ENCODE measurements at places on chromosomes 2 and 18.

- no peak for DNase-seq
Measured at GRCh38 chr18:8611916-8612576, 2.8 kb downstream of the RAB12 start.

DNA sequence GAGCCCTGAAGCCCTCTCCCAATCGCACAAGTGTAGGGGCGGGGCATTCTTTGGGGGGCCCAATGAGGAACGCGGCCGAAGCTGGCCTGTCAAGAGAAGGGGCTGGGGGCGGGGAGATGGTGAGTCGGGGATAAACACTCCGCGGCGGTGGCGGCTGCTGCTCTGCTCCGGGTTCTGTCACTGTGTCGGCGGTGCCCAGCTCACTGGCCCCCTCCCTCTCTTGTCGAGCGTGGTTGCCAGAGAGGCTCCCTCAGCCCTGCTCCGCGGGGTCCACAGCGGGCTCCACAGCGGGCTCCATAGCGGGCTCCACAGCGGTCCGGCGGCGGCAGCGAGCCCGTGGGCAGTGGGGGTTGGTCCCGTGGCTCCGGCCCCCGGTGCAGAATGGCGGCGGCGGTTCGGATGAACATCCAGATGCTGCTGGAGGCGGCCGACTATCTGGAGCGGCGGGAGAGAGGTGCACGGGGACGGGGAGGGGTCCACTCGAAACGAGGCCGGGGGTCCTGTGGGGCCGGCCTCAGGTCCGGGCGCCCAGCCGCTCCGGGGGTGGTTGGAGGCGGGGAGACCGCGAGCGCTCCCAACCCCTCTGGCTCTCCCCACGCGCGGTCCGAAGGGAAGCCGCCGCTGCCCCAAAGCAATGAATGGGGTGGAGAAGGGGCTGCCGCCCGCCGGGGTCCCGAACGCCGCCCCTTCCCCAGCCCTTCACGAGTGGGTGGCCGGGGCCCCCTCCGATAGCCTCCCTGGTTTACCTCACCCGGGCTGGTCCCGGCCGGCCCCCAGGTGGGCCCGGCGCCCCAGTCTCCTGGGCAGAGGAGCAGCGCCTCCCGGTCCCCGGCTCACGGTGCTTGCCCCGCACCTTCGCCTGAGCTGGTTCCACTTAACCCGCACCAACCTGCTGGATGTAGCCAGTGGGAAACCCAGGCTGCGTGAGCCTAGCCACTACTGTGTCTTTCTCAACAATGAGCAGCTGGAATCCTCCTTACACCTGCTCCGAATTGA, at the start of gene MXD1:
MXD1 (plus strand) TSS at position 160 of the 996 bp plus-strand sequence; CDS start at position 382, 222 bp downstream.
- DNase-seq = peak; percentile 8

GRCh38 chr2:150508497-150509137, 21.1 kb upstream of the RND3 start:
- no peak for DNase-seq

DNA sequence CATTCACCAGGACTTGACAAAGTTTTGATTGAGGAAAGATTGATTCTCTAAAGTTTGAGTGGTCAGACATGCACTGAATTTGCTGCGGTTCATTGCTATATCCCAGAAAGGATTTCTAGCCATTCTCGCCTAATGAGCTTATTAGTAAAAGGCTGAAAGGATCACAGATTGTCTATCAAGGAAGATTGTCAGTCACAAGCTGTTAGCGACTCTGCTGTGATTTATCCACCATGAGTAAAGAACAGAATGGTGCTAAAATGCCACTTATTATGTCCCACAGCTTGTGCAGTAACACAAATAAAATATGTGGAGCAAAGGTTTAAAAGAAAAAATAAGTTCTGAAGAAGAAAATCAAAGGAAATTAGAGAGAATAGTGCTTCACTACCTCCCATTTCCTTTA, 701.2 kb upstream of the CDH7 start:
- DNase-seq = no peak

GRCh38 chr18:31048216-31048615, 5.7 kb upstream of the DSC3 start:
- DNase-seq = no peak

GRCh38 chr2:8235419-8235818, 446.4 kb upstream of the ID2 start:
- no peak for DNase-seq

GRCh38 chr2:222738312-222738711, 66.9 kb downstream of the MOGAT1 start:
- DNase-seq = no peak

DNA sequence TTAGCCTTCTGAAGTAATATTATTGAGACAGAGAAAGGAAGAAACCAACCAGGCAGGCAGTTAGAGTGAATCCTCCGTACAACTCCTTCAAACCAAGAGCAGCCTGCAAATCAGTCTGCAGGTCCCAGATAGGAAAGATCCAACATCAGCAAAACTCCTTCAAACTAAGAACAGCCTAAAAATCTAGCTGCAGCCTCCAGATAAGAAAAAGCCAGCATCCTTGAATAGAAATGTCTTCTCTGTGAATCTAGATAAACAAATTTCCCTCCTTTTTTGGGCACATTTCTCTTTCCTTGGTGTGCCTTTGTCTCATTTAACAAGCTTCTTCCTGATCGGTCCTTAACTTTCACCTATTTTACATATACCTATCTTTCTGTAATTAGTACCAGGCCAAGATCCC, 1004.6 kb upstream of the TMEFF2 start:
- DNase-seq = no peak

DNA sequence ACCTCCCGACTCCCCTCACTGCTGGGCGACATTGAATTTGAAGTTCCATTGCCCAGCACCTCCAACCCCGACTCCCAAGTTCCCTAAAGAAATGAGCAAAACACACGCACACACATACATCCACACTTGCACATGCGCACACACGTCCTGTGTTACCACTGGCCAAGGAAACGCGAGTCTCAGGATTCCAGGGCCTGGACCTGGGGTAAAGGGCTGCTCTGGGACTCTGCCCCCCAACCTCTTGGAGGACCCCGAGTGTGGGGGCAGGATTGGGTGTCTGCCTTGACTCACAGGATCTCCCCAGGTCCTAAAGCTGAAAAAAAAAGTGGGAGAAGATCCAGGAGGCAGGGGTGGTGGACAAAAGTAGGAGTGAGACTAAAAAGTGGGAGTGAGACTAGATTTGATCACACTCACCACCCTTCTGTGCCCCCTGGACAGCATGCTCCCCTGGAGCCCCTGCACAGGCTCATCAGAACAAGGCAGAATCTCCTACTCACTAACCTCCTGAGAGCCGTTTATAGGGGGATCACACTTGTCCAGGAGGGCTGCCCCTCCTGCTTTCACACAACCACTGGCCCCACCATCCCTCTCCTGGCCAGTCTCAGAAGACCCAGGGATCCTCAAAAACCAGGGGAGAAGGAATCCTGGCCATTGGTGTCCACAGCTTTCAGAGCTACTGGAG, 202.2 kb downstream of the TNS1 start:
- no peak for DNase-seq

GRCh38 chr2:132667706-132668105, 2.3 kb downstream of the LYPD1 start:
- no peak for DNase-seq

GRCh38 chr2:233474308-233475160, 92.0 kb downstream of the USP40 start:
- DNase-seq = no peak

- DNase-seq = no peak
Measured at GRCh38 chr18:80227472-80227871, 19.8 kb downstream of the PARD6G start.

GRCh38 chr2:216574046-216574445, 59.2 kb upstream of the IGFBP2 start:
- no peak for DNase-seq

GRCh38 chr2:233492751-233493150, 73.8 kb downstream of the USP40 start:
- DNase-seq = no peak

DNA sequence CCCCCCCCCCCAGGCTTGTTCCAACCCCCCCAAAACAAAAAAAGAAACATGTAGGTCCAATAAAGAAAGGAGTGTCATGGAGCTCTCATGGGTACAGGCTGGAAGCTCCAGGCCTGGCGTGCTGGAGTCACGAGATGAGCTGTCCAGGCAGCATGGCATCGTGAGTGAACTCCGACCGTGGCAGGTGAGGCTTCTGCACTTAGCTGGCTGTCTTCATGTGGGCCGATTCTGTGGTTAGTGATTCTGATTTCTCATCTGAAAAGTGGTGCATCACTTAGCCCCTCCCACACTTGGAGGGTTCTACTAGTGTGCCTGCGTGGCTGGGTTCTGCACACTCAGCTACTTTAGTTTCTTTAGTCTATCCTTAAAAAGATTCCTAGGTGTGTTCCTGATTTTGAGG, 126.4 kb upstream of the MGAT5 start:
- no peak for DNase-seq

GRCh38 chr2:129091620-129092019, 773.0 kb upstream of the HS6ST1 start:
- no peak for DNase-seq

DNA sequence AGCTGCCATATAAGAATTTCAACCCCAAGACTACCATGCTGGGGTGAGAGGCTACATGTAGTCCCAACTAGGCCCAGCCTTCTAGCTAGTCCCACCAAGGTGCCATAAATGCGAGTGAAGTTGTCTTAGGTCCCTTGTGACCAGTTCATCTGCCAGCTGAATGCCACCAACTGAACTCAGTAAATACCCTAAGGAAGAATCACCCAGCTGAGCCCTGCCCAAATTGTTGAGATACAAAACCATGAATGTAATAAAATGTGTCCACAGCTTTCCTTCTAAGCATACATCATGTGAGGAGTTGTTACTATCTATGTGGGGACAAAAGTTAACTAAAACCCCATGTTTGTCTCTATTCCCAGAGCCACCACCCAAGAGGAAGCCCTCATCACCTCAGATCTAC, 70.3 kb downstream of the THADA start:
- no peak for DNase-seq

DNA sequence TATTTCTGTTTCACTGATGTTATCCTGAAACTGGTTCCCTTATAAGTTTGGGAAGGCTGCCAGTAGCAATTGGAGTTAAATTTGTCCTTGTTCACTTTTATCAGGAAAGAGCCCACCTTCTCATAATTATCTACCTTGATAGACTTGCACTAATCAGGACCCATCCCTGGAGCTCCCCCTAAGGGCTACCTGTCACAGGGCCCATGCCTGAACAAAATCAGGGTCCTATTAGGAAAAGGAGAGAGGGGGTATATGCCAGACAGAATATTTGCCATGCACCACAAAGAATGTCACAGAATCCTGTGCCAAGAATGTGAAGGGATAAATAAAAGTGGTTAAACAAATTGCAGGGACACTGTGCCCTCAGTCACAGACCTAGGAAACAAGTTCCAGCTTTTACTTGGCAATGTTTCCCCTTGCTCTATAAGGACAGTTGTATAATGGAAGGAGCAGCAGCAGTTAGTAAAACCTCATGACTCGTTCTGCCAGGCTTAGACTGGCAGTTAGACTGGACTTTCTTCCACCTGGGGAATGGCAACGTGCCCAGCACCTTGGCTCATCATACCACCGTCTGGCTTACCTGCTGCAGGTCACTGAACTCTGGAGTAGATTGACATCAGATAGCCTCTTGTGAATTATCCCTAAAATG, 32.3 kb upstream of the VWC2L start:
- DNase-seq = no peak

DNA sequence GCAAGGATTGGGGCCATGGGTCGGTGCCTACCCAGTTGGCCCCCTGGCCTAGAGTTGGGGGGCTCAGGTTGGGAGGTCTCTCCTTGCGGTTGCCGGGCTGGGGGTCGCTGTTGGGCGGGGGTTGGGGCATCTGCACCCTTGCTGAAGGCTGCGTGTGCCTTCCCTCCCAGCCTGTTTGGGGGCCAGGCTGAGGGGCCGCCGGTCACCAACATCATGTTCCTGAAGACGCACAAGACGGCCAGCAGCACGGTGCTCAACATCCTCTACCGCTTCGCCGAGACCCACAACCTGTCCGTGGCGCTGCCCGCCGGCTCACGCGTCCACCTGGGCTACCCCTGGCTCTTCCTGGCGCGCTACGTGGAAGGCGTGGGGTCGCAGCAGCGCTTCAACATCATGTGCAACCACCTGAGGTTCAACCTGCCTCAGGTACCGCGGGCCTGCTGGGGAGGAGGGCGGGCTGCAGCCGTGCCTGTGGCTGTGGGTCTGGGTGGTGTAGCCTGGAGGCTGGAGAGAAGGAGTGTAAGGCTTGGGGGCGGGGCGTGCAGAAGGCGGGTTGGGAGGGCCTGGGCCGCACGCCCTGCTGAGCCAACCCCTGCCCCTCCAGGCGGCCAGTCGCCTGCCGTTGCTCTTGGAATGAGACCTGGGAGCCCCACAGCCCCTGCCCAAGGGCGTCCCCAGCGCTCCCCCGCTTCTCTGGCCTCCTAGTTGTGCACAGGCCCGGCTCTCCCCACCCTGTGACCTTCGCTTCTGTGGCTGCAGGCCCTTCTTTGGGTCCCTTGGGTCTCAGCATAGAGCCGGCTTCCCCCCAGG, 7.2 kb upstream of the NEU4 start:
- DNase-seq = no peak

- no peak for DNase-seq
Measured at GRCh38 chr2:197433780-197434438, 919 bp downstream of the SF3B1 start.

DNA sequence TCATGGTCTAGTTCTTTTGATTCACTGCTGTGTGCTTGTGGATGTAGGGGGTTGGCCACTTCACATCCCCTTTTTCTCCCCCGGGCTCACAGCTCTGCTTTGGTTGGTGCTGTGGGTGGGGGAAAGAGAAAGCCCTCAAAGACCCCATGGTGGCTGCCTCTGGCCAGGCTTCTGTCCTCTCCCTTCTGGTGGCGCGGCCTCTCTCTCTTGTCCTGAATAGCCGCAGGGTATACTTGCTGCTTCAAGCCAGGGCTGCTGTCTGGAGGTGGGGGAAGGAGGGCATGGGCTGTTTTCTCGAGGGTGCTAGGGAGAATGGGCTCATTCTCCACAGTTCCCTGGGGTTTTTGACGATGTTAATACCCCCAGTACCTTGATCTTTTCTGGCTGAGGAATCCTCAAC, 53.9 kb downstream of the IL1R2 start:
- DNase-seq = no peak

DNA sequence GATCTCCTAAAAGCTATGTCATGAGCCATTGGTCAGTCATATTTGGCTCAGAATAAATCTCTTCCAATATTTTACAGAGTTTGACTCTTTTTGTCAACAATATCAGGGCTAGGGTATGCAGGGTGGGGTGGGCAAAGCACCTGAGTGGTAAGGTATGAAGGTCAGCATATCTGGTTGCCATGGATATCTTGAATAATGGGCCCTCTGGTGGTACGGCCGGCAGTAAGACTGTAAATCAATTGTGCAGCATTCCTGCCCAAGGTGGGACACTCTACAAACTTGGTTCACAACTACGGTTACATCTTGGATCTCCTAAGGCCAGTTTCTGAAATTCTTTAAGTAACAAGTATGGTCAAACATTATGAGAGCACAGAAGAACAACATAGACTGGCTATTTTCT, 119.6 kb downstream of the SPOPL start:
- no peak for DNase-seq

DNA sequence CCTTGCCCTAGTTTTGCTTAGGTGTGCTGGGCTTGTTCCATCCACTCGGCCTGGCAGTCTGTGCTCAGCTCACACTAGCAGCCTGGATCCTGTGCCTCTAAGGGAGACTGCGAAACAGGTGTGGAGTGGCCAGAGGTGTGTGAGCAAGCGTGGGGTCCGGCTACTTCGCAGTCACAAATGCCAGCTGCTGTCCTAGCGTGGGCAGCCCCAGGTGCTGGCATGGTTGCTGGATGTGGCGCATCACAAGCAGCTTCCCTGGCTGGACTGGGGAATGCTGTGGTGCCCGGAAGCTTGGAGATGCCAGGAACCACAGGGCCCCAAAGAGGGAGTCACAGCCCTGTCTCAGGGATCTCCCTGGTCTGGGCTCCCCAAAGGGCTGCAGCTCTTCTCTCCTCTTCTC, 119.0 kb upstream of the TMEFF2 start:
- no peak for DNase-seq
